ENCODE measurements at places on chromosomes 5 and 9.

DNA sequence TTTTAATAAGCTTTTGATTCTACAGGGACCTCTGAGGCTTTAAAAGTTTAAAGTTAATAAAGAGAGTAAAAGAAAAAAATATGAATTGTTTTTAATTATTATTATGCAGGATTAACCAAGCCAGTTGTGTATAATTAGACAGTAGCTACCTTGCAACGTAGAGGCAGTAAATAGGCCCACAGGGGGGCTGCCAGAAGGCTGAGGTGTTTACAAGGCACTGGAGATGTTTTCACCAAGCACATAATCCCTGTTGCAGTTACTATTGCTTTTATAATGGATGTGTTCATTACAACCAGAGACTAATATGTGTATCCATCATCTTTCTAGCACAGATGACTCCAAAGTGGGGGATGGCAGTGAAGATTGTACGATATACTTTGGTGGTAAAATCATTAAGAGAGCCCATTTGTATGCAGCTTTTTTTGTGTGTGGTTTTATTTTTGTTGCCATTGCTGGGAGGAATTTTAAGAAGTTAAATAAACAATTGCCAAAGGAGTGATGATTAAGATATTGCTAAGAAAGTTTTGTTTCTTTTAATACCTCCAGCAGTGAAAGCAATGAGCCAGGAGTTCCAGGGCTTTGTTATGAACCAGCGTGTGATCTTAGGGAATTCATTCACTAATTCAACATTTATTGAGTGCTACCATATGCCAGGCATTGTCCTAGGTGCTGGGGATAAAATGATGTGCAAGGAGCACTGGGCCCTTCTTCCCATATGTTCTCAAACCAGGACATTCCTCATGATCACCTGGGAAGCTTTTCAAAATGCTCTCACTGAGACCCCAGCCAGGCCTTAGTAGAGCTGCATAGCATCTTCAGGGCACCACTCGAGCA is 138.7 kb upstream of the EFNA5 start:
- DNase-seq: no peak

DNA sequence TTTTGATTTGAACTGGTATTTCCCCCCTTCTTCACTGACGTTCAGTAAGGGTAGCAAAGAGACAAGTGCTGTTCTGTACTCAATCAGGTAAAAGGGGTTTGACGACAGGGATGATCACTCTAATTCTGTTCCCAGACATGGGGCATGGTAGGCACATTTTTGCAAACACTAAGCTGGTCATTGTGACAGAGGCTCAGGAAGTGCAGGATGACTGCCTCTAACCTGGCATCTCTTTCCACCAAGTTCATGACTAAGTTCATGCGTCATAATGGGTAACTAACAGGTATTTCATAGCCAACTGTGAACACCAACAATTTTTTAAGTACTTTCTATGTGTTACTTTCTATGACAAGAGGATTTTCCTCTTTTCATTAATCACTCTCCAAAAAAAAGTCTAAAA is 166.5 kb downstream of the MAPKAP1 start:
- no peak for DNase-seq

DNA sequence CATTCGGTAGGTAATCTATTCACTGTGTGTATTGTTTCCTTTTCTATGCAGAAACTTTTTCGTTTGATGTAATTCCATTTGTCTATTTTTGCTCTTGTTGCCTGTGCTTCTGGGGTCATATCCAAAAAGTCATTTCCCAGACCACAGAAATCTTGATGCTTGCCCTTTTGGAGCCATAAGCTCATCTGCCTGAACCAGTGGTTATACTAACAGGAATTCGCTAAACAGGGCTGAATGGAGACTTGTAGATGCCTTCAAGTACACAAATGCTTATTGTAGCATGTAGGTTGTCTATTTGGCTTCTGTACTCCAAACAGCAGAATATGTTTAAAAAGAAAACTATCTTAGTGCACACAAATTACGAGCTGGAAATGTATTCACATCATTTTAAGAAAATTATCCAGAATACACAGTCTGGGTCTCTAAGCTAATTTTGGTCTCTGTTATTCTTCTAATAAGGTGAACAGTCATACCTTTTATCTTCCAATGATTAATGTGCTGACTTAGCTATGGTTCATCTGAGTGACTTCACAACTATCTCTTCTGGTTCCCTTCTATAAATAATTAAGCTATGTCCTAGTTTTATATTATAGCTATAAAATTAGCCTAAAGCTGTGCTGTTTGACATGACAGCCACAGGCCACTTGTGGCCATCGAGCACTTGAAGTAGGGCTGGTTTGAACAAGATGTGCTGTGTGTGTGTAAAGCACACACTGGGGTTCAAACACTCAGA is 87.6 kb downstream of the DAPK1 start:
- no peak for DNase-seq

DNA sequence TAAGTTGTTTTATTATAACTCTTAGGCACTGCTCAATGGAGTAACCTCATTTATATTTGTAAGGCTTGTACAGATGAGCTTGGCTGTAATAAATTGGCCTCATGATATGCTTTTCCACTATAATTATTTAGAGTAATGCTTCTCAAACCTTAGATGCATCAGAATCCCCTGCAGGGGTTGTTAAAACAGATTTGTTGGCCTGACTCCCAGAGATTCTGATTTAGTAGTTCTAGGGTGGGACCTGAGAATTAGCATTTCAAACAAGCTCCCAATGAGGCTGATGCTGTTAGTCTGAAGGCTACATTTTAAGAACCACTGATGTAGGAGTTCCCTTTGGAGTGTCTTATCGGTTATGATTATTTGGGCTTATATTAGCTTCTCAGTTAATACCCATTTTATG is 38.2 kb upstream of the ARSB start:
- DNase-seq: no peak

DNA sequence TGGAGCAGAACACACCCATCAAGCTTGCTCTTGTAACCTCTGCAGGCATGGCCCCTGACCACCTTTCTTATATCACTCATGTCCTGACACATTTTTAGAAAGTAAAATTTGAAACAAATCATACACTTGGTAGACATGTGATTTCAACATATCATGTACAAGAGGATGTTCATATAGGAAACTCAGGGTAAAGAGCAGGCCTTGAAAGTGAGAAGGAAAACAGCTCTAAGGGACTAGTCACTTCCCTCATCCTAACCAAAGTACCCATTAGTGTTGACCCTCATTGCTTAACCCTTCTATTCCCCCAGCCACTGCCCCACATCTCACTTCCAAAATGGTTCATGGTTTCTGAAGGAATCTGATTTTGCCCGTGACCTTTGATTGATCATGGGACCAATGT is 492.4 kb upstream of the KLF4 start:
- no peak for DNase-seq

GRCh38 chr9:126144196-126144595 is 182.4 kb upstream of the MVB12B start:
- no peak for DNase-seq

GRCh38 chr5:55773057-55773456 is 35.2 kb downstream of the DDX4 start:
- no peak for DNase-seq

DNA sequence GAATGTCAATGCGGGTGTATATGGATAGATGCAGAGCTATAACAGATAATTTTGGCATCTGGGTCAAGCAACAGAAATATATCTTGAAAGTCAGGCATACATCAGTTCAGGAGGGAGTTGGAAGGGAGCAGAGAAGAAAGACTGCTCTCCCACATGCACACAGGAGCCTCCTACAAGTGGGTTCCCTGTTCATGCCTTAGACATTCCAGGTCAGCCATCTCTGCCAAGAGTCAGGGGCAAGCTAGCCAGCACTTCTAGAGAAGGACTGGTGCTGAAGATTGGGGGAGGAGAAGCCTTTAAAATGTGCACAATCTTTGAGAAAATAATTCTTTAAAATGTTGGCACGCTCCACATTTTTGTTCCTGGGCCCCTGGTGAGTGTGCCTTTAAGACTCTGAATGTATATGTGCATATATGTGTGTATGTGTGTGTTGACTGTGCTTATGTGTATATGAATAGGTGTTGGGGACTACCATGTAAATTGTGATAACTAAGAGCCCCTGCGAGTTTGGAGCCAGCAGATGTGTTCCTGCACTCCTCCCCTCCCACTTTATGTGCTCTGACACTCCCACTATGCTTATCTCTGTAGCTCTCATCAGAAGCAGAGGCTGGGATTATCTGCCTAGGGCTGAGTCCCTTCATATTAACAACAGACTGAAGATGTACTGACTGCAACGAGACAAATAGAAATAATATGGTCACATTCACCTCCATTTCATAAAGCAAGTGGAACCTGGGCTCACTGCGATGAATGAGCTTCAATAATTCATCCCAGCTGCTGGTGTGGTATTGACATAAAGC is 21.5 kb upstream of the DELE1 start:
- no peak for DNase-seq

DNA sequence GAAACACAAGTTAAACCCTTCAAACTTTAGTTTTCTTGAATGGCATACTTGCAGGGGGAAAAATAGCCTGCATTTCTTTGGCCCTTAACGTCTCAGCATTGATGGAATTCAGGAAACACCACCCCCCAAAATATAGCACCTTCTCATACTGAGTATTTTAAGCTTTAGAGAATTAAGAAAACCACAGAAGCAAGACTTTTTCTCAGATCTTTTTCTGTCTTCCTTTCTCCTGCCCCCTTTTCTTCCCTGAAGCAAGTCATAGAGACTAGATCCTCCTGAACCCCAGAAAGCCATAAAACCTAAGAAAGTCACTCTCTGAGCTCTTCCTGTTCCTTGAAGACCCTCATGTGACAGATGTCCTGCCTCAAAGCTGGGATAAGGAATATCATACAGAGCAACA is 1069.9 kb downstream of the EFNA5 start:
- DNase-seq: no peak

DNA sequence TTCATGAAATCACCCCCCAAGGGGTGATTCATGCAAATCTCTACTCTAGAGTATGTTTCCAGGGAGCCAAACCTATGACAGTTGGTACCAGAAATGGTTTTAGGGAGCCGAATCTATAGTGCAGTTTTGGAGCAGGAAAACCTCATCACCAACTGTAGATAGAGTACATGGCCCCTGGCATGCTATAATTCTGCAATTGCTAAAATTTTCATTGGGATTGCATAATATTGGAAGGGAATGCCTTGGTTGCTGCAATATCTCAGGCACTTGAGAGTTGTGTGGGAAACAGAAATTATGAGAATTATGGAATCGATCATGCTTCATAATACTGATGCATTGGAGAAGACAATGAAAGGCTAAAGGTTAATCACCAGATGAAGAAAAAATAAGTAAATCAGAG is 148.2 kb upstream of the PLPPR1 start:
- DNase-seq: no peak

GRCh38 chr9:92534674-92535073 is 1.1 kb downstream of the ECM2 start:
- DNase-seq: no peak

DNA sequence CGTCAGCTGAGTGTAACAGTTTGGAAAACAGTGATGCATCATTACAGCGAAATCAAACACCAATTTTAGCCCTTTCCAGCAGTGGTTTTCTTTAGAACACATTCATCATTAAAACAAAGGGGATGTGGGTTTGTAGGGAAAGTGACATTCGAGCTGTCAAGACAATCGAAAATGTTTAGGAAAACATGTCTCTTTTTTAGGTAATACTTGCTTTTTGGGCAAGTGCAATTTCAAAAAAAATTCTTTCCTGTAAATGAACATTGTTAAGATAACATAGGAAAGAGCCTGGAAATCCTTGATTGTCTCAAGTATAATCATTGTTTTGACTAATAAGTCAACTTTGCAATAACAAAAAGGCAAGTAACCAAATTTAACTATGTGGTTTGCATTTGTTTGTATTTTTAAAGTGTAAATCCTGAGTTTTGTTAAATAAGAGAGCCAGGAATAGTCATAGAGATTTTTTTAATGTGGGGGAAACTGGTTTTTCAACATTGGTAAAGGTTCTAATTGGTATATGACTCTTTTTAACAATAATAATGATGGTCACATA is 182.5 kb downstream of the TTLL11 start:
- no peak for DNase-seq

GRCh38 chr5:102283102-102283797 is 12.8 kb downstream of the SLCO4C1 start:
- no peak for DNase-seq

GRCh38 chr5:60503771-60504170 is 196.2 kb downstream of the DEPDC1B start:
- DNase-seq: no peak

DNA sequence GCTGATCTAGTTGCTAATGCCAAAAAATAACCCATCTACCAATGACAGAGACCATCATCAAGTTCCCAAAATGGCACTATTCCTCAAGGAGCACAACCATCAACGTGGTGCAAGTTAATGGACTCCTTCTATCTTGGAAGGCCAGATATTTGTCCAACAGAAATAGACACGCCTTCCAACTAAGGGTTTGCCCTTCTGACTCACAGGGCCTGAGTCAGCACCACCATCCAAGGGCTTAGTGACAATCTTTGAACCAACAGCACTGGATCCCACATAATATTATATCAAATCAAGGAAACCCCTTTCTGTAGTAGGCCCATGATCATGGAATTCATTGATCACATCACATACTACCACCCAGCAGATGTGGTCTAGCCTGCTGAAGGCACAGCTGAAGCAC is 84.3 kb downstream of the MED27 start:
- DNase-seq: no peak

- no peak for DNase-seq
These were observed 20.7 kb upstream of the SLC1A3 start for GRCh38 chr5:36585701-36586100.

DNA sequence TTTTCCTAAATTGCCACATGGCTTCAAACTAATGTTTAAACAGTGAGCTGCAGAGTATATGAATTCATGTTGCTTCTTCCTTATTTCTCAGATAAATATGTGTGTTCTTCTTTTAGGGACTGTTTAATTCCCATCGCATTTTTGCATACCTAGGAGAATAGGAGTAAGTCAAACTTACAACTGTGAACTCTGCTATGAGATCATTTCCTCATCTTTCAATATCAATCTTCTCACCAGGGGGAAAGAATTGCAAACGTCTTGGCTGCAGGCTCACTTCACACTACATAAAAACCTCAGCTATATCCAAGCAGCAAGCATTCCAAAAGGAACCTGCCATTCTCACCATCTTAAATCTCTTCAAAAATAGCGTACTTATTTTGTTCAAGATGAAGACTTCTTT is 271.0 kb downstream of the DNAH5 start:
- DNase-seq: no peak

DNA sequence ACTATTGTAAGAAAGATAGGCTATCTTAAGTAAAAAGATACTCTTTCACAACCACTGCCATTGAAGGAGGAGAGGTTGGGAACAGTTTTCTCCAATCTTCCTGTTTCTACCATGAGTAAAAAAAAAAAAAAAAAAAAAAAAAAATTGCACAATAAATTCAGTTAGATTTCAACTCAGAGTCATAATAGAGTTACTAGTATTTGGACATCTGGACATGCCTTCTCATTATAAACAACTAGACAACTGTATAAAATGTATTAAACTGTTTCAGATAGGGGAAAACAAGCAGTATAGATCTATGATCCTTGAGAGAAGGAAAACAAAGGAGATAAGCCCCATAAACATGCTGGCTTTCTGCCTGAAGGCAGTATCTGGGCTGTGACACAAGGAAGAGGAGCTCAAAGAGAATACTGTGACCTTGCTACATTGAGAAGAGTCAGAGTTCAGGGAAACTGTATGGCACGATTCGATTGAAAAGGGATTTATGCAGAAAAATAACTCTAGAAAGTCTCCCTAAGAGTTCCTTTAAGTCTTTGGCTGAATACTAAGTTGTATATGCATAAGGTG is 249.2 kb upstream of the POU5F2 start:
- DNase-seq: no peak
